Activated T-cell treated with anti-CD3 and anti-CD28 coated beads for 1 hour (primary cell): ENCODE measurements at places on chromosomes 7 and 10.

- no peak for DNase-seq
Measured at GRCh38 chr10:126705131-126705530, 34.6 kb upstream of the C10orf90 start.

DNA sequence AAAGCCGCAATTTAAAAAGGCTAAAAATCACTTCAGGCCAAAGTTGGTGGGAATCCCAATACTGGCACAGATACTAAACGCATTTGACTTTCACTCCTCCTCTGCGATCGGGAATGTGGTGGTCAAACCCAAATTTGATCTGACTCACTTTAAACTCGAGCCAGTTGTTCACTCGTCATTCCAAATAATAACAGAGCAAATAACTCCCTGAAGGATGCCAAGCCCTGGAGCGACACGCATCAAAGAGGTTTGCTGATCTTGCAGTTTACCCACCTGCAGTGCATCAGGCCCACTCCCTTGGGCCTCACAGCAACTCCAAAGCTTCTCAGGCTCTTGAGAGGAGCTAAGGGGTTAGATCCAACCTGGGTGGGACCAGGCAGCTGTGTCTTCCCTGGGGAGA lies 12.2 kb downstream of the PTN start:
- DNase-seq = no peak

DNA sequence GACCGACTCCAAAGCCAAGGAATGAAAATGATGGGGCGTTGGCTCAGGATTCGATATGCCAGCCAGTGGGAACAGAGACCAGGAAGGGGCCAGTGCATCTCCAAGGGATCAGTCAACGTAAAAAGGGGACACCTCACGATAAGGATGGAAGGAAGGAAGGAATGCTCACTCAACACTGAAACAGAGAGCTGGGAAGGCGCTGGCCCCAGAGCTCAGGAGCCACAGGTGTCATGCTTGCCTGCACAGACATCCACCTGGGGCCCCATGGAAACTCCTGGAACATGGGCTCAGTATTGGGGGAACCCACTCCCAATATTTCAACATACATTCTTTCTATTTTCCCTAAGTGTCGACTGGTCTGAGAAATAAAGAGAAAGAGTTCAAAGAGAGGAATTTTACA lies 5.3 kb downstream of the MMRN2 start:
- no peak for DNase-seq

DNA sequence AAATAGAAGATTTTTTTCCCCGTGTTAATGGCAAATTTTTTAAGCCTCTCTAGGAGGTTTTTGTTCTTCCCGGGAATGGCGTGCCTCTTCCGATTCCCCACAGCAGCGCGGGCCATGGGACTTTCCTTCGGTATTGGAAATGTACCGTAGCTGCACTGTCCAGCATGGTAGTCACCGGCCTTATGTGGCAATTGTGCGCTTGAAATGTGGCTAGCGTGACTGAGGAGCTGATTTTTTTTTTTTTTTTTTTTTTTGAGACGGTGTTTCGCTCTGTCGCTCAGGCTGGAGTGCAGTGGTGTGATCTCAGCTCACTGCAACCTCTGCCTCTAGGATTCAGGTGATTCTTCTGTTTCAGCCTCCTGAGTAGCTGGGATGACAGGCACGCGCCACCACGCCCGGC lies 938 bp upstream of the TCTN3 start:
- no peak for DNase-seq

DNA sequence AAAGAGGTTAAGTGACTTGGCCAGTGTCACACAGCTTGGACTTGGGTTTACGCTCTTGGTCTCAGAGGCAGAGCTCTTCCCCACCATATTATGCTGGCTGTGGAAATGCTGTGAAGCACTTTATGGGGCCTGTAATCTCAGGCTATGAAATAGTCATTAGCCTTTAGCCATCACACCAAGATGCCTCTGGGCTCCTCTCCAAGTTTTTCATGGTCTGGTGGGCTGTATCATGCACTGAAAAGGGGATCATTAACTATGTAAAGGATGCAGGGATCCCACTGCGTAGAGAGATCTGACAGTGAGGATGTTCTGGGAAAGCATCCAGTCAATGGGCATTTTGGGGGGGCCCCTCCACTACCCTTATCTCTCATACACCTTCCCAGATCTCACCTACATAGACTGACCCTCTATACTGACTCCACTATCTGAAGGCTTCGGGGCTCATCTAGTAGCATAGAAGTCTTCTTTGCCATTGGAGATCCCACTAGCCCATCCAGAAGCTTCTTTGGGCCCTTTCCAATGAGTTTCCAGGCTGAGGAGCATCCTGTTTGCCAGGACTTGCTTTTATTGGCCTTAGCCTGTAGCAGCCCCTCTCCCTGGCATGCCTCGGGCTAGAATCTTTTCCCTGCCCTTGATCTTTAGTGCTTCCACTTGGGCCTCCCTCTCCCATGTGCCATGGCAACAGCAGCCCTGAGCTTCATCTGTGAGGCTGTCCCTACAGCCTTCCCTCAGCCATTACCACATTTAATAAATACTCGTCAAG lies 19.6 kb downstream of the FRMPD2 start:
- no peak for DNase-seq
